ENCODE measurements at places on chromosomes 4 and X.

DNA sequence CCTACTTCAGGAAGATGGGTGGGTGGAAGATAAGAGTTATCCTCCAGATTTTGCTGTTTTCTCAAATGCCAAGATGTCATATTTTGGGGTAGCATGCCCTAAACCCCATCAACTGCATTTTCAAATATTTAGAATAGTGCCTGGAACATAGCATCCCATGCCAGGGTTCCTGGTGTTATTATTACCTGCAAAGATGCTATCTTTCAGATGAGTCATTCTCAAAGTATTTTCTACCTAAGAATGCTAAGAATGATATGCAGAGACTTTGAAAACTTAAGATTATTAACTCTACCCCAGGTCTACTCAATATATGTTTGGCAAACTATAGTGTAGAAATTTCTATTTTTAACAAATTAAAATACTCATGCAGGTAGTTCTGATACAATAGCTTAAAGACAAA is 934.3 kb upstream of the SLIT2 start:
- no peak for DNase-seq

GRCh38 chrX:22800806-22801205 is 199.0 kb upstream of the DDX53 start:
- DNase-seq: peak; percentile 58

GRCh38 chrX:55135171-55135570 is 46.4 kb downstream of the PAGE2 start:
- peak; percentile 47 for DNase-seq

- no peak for DNase-seq
Observed at GRCh38 chrX:18935893-18936292, 48.0 kb downstream of the PHKA2 start.

DNA sequence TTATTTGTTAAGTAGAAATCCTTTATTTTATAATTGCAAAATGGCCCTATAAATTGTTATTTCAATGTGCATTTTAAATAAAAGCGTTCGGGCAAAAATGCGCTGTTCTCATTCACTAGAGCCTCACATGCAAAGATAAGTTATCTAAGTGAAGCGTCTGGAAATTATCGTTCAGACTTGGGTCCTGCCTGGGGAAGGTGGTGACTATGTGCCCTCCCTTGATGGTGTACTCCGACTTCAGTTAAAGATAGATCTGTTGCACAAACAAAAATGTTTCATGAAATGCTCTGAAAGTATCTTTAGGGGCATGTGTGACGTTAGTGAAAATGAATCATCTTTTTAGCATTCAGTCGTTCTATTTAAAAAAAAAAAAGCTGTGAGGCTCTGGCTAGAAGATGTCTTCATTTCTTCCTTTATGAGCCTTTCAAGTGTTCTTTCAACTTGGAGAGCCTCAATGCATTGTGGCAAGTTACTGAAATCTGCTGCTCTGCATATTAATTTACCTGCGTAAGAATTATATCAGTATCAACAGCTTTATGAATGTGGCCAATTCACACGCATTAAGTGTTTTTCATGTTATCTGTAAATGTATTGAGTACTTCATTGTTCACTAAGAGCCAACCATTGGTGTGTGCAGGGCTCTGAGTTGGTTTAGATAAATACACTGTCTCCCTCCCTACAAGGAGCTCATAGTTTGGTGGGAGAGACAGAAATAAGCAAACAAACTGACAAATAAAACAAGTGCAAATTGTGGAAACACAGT is 83.0 kb downstream of the AFF1 start:
- peak; percentile 85 for DNase-seq

- peak; percentile 94 for DNase-seq
Observed at GRCh38 chrX:152830312-152831305, at the start of the genes CETN2 and NSDHL. Gene CETN2, minus strand, starts transcription at chrX:152830757. Its CDS starts 47 bp downstream, at chrX:152830710. Gene NSDHL, plus strand, starts transcription at chrX:152831063. Its CDS starts 15,262 bp downstream, at chrX:152846325.

GRCh38 chr4:170271723-170272122 is 182.0 kb upstream of the AADAT start:
- DNase-seq: no peak

DNA sequence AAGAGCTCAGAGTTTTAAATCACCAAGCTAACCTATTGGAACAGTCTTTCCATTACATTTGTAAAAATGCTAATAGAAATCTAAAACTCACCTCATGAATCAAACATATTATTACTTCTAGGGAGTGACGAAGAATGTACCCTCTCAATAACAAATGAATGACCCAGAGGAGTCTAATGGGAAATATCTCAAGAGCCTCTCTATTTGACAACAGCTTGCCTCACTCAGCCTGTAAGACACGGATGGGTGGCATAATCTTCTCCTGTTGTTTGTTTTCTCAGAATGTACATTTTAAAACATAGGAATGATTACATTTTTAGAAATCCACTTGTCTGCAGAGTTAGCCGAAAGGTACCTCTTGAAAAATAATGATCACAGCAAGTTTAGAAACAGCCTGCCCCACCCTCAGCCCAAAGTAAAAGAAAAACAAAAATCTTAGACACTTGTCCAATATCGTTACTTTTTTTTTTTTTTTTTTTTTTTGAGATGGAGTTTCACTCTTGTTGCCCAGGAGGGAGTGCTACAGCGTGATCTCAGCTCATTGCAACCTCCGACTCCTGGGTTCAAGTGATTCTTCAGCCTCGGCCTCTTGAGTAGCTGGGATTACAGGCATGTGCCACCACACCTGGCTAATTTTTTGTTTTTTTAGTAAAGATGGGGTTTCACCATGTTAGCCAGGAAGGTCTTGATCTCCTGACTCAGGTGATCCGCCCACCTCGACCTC is 183.6 kb upstream of the FTHL17 start:
- no peak for DNase-seq

GRCh38 chr4:57131849-57132742 is 21.9 kb upstream of the IGFBP7 start:
- no peak for DNase-seq

GRCh38 chr4:171334549-171334948 is 478.7 kb upstream of the GALNTL6 start:
- no peak for DNase-seq

DNA sequence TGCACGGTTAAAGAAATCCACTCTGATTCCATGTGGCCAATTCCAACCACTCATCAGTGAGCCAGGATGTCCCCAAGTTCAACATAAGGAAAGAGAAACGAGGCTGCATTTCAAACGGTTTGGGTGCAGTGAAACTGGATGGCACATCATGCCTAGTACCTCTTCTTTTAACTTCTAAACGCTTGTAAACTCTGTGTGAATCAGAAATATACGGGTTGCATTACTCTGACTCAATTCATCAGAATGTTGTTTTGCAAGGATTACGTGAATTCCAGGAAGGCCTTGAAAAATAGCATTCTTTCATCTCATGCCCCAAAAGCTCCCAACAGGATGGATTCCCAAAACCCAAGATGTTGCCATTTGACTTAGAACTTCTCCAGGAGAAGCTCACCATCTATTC is 270.4 kb downstream of the LDB2 start:
- peak; percentile 90 for DNase-seq

DNA sequence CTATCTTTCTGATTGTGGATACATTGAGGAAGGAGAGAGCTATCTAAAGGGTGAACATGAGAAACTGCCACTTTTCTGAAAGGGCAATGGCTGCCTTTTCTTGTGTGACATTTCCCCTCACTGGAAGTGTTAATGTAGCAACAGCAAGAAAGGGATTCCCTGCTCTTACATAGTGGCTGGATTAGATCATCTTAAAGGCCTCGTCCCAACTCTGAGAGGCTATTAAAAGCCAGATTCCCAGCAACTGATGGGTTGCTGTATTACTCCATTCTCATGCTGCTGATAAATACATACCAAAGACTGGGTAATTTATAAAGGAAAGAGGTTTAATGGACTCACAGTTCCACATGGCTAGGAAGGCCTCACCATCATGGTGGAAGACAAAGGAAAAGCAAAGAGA is 33.7 kb upstream of the ADH7 start:
- peak; percentile 47 for DNase-seq

DNA sequence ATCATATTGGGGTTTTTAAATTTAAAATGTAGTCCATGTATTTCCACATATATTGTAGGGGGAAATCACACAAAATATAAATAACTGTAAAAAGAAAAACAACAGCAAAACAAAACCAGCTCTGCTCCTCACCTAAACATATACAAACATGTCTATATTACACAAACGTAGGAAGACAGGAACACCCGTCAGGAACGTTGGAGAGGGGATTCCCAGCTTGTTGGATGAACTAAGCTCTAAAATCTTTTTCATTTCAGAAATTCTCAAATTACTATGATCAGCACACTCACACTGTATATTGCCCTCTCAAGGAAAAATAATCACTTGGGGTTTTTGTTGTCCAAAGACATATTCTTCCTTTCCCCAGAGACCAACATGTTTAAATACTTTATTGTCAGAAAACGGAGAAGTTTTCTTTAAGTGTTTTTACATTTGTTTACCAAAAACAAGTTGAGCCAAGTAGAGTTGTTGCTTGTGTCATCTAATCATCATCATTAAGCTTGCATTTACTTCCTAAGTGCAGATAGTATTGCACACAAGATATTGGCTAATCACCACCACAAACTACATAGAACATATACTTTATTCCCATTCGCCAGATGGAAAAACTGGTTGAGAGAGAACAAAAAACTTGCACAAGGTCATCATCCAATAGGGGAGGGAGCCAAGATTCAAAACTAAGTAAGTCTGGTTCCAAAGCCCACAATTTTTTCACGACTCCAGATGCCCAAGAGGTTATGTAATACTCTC is 2.4 kb upstream of the TLR10 start:
- no peak for DNase-seq

GRCh38 chrX:129706400-129707072 is 32.2 kb upstream of the XPNPEP2 start:
- DNase-seq: no peak

GRCh38 chr4:109978704-109979454 is 66.2 kb downstream of the EGF start:
- no peak for DNase-seq

GRCh38 chrX:7330556-7330955 is 182.6 kb upstream of the PUDP start:
- DNase-seq: peak; percentile 58

DNA sequence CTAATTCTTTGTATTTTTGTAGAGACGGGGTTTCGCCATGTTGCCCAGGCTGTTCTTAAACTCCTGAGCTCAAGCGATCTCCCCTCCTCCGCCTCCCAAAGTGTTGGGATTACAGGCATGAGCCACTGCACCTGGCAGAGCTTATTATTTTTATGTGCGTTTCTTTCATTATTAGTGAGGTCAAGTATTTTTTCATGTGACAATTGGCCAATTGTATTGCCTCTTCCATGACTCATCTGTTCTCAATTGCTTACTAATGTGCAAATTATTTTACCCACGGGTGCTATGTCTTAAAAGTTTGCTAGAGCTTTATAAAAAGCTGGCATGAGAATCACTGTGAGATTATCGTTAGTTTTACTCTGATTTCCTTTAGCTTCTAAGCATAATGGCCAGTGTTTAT is 13.0 kb upstream of the ARX start:
- peak; percentile 74 for DNase-seq

DNA sequence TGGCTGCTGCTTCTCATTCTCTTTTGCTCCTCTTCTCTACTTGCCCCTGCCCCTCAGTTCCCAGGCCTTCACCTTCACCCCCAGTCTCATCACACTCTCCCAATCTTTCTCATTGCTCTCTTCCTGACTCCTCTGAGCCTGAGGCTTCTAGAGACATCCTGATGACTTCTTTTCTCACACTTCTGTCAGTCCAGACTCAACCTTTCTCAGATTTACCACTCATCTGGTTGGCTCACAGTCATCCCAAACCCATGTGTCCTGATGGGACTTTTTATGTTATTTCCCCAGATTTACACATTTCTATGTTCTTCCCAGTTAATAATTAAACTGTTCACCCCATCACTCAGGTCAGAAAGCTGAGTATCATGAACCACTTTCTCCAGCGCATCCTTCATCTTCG is 68.0 kb downstream of the TMA16 start:
- no peak for DNase-seq

GRCh38 chr4:37889849-37890800 is 759 bp upstream of the TBC1D1 start:
- DNase-seq: peak; percentile 27

DNA sequence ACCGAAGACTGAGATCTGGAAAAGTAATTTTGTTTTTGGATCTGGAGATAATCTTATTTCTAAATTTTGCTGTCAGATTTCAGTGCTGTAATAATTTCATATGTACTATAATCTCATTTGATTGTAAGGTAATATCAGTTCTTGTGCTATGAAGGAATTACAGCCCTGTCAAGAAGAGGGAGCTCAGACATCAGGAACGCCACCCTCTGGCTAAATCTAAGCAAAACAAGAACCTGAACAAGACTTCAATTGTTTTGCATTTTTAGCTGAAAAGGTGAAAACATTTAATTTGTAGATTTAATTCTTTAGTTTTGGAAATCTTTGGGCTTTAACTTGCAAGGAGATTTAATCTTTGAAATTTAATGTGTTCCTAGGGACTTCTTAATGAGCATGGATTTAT is 525.4 kb upstream of the HS3ST1 start:
- peak; percentile 3 for DNase-seq

DNA sequence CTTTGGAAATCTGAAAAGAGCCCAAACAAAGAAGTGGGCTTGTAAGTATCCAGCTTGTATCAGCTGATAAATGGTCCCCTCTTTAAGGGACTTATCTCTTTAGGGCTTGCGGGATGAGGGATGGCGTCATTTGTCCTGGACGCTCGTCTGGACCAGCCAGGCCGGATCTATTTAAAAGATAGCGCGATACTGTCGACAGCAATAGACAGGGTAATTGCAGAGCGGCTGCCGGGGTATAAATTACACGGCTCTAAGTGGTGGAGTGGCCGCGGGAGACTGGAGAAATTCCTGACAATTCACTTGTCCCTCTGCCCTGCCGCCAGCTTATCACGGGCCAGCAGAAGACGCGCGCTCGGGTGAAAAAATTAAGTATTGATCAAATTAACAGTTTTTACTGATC is 90.7 kb downstream of the FAM53A start:
- no peak for DNase-seq

- peak; percentile 83 for DNase-seq
Observed at GRCh38 chr4:16897991-16898827, at the start of gene LDB2. Gene LDB2, minus strand, starts transcription at chr4:16898645.

DNA sequence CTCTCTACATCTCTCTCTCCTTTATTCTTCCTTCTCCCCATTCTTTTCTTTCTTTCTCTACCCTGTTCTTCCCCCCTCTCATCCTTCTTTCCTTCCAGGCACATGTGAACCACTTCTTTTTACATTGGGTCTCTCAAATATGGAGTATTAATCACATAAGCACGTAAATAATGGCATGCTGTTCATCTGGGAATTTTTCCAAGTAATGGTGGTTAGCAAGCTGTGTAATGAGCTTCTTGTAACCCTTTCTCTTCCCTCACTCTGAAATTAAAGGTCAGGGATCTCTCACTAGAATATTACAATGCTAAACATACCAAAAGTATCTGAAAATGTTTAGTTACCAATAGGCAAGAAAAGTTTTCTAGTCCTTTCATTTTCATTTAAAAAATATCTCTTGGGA is 239.9 kb upstream of the TEX13A start:
- DNase-seq: no peak

GRCh38 chr4:185532795-185533324 is 2.4 kb downstream of the PDLIM3 start:
- DNase-seq: no peak

Data from GM23248 (cell line).